Activated CD4-positive, alpha-beta T cell treated with anti-CD3 and anti-CD28 coated beads, Interleukin-10, Interleukin-2, amounts not matched to agents 100 ng/mL and 50 ng/mL, durations not matched to agents 16 hours and 8 hours (primary cell): ENCODE measurements at places on chromosomes 16 and 17.

- DNase-seq, result peak; percentile 2
Measured at GRCh38 chr17:34665150-34665806, 85.9 kb downstream of the TMEM132E start.

GRCh38 chr17:65154770-65155589, 17.8 kb downstream of the RGS9 start:
- peak; percentile 52 for DNase-seq

- peak; percentile 96 for DNase-seq
Measured at GRCh38 chr16:80569440-80570105, 28.8 kb downstream of the DYNLRB2 start.

GRCh38 chr17:48139944-48140343, 32.4 kb downstream of the SNX11 start:
- no peak for DNase-seq

DNA sequence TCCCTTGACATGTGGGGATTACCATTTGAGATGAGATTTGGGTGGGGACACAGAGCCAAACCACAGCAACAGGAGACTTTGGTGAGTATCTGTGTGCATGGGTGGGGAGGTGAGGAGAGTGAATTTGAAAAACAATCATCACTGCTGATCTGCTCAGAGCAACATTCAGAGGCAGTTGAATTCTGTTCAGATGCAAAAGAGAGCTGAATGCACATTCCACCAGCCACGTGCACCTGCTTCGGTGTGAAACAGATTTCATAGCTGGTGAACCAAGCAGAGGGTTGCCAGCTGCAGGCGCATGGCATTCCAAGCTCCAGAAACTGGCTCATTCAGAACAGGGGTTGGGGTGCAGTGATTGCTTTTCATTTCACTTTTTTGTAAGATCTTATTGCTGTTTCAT, 233.1 kb upstream of the FOXF1 start:
- no peak for DNase-seq

- no peak for DNase-seq
Measured at GRCh38 chr17:72613396-72613795, 479.1 kb downstream of the SLC39A11 start.

GRCh38 chr16:4060009-4060408, 56.2 kb downstream of the ADCY9 start:
- DNase-seq, result no peak
